Globus pallidus (tissue), 1 donor: ENCODE measurements at places on chromosomes 6 and 20.

DNA sequence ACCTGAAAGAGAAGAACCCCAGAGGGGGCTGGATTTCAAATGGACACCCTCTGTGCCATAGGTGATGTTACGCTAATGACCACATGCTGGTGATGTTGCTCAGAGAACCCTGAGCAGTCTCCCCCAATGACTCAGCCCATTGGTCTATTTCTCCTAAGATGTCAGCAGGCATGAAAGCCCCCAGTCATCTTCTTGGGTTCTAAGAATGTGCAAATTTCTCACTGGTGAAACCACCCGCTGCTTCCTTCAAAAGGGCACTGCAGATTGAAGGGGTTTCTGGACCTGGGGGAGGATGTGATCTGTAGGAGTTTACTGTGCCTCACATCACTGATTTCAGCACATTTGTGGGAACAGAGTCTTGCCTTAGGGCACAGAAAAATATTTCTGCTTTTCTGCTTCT lies 298.4 kb upstream of the MOCS1 start:
- no peak for DNase-seq

DNA sequence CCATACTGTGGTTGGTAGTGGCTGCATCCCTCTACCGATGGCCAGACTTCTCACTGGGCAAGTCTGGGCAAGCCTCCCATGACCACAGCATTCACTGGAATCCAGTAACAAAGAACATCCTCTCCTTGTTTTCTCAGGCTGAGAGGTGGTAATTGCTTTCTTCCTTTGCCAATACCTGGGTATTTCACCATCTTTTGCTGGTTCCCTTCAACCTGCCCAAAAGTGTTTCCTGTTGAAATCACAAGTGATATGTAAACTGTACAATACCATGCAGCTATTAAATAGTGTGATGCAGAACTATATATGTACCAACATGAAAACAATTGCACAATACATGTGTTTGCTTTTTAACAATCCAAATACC lies at the start of gene PTCHD4:
Gene PTCHD4 (minus strand): TSS at position 55 of the 364 bp plus-strand sequence. CDS start 42,240 bp downstream, outside the sequence.
- no peak for DNase-seq

DNA sequence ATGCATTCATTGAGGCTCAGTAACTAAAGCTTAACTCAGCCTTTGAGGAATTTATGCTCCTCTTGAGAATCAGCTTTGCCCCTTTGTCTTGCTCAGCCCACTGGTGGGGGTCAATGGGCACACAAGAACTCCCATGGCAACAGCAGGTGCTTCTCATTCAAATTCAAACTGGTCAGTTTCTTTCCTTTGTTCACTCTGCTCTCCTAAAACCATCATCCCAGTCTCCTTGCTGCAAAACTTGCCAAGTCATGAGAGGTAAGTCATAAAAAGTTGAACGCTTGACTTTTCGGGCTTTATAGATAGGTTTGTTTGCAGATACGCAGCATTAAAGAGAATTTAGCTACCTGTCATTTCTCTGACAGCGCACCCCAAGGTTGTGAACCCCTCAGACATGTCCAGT lies 146.8 kb downstream of the TFAP2A start:
- no peak for DNase-seq

DNA sequence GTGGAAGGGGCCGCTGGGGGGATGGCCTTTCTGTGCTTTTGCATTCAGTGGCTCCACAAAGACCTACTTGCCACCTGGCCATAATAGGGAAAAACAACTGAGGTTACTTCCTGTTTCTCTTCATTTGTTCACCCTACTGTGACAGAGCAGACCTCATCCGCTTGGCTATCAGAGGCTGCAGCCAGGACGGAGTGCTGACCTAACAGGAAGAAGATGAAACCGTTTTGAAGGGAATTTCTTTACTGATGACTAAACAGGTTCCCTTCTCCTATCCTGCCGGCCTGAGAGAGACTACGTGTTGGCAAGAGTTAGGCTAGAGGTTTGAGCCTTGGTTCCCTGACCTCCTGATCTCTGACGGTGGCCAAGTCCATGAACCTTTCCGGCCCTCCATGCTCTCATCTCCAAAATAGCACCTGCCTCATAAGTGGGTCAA lies 21.3 kb downstream of the PRR18 start:
- DNase-seq, result no peak

GRCh38 chr6:32439602-32440214 lies at the start of gene HLA-DRA:
Gene HLA-DRA (plus strand): TSS chr6:32439887. CDS start chr6:32439951, 64 bp downstream.
- DNase-seq, result peak; percentile 67

GRCh38 chr6:27158316-27158643 lies 89.2 kb upstream of the PRSS16 start:
- no peak for DNase-seq

DNA sequence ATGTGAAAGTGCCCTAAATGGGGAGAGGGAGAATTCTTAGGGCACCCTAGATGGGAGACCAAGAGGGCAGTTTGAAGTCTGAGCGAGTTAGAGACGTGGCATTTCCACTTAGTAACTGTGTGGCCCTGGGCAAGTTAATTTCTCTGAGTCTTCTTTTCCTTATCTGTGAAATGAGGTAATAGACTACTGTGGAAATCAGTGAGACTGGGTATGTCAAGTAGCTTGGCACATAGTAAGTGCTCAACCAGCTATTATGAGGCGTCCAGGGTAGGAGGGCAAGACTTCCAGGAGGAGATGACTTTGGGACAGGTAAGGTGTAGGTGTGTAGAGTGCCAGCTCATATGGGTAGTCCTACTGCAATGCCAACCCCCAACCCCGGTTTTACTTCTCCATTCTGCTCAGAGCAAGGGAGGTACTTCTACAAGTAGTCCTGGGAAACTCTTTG lies 770 bp downstream of the KIF3B start:
- DNase-seq, result no peak

GRCh38 chr6:163585932-163586437 lies 171.5 kb downstream of the QKI start:
- DNase-seq, result no peak

DNA sequence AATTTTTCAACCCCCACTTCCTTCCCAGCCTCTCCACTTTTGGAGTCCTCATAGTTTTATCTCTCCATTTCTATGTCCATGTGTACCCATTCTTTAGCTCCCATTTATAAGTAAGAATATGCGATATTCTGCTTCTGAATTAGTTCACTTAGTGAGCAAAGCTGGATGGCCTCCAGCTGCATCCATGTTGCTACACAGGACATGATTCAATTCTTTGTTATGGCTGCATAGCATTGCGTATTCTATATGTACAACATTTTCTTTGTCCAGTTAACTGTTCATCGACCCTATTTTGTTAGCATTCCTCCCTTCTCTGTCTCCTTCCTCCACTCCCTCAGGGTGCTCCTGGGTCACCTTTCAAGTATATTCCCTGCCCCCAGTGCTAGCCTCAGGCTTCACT lies 210.0 kb upstream of the SSTR4 start:
- no peak for DNase-seq

DNA sequence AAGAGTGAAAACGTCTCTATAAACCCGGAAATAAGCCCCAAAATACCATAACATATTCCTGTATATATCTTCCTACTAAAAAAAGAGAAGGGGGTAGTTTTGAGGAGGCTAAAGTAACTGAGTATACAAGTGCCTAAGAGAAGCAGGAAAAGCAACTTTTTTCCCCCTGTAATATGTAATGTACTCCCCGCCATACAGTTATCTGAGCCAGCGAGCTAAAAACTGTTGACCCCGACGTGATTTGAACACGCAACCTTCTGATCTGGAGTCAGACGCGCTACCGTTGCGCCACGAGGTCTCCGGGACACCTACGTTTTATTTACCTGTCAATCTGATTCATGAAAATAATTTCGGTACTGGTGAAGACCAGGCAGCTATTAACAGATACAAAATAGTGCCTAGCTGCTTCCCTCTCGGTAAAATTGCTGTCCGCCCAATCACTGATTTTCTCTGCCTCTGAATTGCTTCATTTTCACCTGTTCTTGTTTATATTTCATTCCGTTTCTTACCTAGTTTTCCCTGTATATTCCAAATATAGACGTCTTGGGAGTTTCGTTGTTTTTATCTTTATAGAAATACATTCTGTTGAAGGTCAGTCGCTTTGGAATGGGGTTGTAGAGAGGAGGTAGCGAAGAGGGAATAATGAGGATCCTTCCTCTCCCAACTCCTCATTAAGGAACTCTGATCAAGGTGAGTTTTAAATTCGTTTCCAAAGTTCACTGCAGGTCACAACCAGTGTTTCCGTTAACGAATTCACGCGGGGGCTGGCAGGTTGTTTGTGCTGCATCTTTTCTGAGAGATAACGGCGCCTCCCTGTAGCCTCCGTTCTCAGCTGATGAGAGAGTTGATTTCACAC lies 33.6 kb upstream of the BTN3A2 start:
- DNase-seq, result no peak

- DNase-seq, result peak; percentile 25
These were observed 379.9 kb downstream of the C6orf118 start for GRCh38 chr6:164929408-164929977.
